Progenitor cell of endocrine pancreas (in vitro differentiated cells): ENCODE measurements at places on chromosomes 3 and 15.

DNA sequence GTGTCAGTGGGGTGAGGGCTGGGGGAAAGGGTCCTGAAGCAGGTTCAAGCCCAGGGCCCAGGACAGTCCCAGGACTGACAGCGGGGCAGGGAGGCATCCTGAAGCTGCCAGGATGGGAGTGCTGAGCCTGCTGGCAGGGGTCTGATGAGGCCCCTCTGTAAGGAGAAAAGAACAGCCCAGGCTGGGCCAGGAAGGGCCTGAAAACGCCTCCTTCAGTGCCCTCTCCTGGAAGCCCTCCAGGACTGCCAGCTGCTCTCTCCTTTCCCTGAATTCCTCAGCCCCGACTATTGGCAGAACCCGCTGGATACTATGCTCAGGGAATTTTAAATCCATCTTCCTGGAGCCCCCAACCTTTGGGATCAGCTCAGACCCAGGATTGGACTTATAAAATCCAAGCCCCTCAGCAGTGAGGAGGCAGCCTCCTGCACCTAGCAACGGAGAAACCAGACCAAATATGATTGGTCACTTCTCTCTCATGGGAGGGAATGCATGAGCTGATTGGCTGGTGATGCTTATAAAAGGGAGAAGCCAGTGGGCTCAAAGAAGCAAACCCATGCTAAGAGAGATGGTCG, 203.5 kb upstream of the LINGO1 start:
- H3K27me3 ChIP-seq = peaks cover 11% of the 10 kb centered on the region
- H3K4me3 ChIP-seq = no peak overlapping the region

GRCh38 chr3:49903451-49904424, at the start of gene MST1R:
MST1R (minus strand) TSS chr3:49903873; CDS start chr3:49903609, 264 bp downstream.
- H3K27me3 ChIP-seq = peaks cover 4% of the 10 kb centered on the region
- peak; percentile 66 for DNase-seq
- peak within 1 kb of the TSS; percentile 57 for H3K27ac ChIP-seq

DNA sequence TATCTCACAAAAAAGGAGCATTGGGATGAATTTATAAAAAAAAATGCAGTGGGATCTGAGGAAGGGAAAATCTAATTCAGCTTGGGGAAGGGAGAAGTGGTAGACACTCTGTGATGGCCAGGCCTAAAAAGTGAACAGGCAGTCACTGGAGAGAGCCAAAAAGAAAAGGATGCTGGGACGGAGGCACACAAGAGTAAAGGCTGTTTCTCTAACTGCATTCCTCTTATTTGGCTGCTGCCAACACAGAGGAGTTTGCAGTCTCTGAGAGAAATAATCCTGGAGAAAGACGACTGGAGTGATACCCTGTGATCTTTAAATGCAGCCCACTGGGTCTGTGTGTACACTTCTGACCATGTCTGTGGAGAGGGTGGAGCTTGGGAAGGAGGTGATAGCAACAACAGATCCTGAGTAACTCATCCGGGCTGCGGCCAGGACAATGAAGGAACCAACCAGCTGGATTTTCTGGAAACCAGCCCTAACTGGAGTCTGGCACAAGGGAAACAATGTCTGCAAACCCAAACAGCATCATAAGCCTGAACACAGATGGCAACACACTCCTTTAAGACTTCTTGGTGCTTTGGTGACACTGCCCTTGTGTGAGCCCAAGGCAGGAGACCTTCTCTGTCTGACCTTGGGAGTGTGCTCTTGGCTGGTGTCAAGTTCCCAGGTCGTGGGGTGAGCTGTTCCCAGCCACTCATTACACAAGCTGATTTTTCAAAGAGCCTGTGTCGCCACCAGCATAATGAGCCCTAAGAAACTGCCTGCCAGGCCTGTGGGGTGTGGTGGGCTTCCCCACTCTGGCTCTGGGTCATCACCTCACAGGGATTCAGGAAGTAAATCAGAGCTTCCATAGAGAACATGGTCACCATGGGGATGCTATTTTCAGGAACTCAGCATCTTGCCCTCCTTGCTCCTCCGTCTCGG, 8.0 kb downstream of the FYCO1 start:
- peak overlapping the region; percentile 82 for H3K27ac ChIP-seq
- DNase-seq = no peak
- H3K4me3 ChIP-seq = no peak overlapping the region
- H3K36me3 ChIP-seq = peaks cover 5% of the 10 kb centered on the region
- H3K4me1 ChIP-seq = peaks cover 28% of the 10 kb centered on the region

GRCh38 chr3:89171687-89172545, 64.5 kb downstream of the EPHA3 start:
- DNase-seq = no peak
- no peaks in the 10 kb centered on the region for H3K36me3 ChIP-seq
- no peak overlapping the region for H3K27ac ChIP-seq
- no peaks in the 10 kb centered on the region for H3K4me1 ChIP-seq
- no peak overlapping the region for H3K4me3 ChIP-seq

DNA sequence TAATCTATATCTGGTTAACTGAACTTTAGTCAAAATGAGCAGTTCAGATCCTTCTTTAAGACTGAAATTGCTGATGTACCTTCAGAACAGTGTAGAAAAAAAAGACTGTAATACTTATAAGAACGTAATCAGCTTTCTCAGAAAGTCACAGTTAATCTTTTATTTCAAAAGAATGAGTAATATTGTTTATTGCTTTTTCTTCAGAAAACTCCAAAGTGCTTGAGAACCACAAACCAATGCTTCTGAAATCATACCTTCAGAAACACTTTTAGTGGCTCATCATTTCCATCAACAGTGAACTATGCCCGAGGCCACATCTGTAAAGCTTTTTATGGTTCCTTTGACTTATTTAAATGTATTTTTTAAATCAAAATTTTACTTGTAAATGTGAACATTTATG, 33.3 kb upstream of the CLASP2 start:
- H3K36me3 ChIP-seq = no peaks in the 10 kb centered on the region
- H3K27me3 ChIP-seq = no peaks in the 10 kb centered on the region
- no peak for DNase-seq
- no peak overlapping the region for H3K4me3 ChIP-seq
- no peak overlapping the region for H3K27ac ChIP-seq
- H3K4me1 ChIP-seq = no peaks in the 10 kb centered on the region

GRCh38 chr3:61357902-61358301, 106.7 kb upstream of the FHIT start:
- no peaks in the 10 kb centered on the region for H3K36me3 ChIP-seq
- H3K4me3 ChIP-seq = no peak overlapping the region
- H3K27ac ChIP-seq = no peak overlapping the region
- H3K4me1 ChIP-seq = peaks cover 3% of the 10 kb centered on the region
- no peak for DNase-seq

DNA sequence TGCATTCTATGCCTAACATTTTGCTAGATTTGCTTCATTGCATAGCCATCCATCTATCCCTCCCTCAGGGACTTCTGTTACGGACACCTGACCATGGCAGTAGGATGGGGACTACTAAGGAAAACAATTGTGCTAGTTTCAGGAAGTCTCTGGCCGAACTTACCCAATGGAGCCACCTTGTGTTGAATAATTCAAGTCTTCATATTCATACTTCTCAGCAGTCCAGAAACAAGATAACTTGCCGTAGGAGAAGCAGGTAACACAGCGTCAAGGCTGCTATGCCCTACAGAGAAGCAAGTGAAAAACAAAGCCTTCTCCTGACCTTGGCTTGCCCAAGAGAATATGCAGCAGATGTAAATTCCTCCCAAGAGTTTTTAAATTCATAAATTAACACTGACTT, 685.3 kb downstream of the GRM7 start:
- peaks cover 8% of the 10 kb centered on the region for H3K27me3 ChIP-seq
- no peaks in the 10 kb centered on the region for H3K4me1 ChIP-seq
- DNase-seq = no peak
- H3K27ac ChIP-seq = no peak overlapping the region

GRCh38 chr3:16028604-16029003, 145.9 kb upstream of the GALNT15 start:
- DNase-seq = no peak
- peaks cover 6% of the 10 kb centered on the region for H3K27me3 ChIP-seq
- no peaks in the 10 kb centered on the region for H3K36me3 ChIP-seq
- peaks cover 9% of the 10 kb centered on the region for H3K4me1 ChIP-seq

DNA sequence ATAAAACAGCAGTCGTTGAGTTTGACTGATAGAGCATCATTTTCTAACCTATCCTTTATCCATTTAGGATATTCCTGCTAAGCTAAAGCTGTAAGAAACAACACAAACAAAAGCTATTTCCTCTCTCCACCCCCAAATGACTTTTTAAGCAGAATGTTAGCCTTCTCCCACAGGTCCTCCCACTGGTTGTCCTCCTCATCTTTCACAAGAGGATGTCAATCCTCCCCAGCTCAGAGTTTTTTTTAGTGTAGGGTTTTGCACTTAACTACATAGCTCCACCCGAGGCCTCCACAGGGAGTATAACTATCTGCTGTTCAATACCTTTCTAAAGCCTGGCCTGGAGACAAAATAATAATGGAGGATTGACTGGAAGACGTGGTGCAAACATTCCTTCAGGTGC, 7.8 kb downstream of the SETMAR start:
- H3K27me3 ChIP-seq = no peaks in the 10 kb centered on the region
- DNase-seq = no peak
- H3K27ac ChIP-seq = no peak overlapping the region
- H3K4me3 ChIP-seq = no peak overlapping the region
- peaks cover 55% of the 10 kb centered on the region for H3K36me3 ChIP-seq
- H3K4me1 ChIP-seq = peaks cover 29% of the 10 kb centered on the region

GRCh38 chr15:65561934-65562333, 31.7 kb downstream of the HACD3 start:
- peaks cover 72% of the 10 kb centered on the region for H3K36me3 ChIP-seq
- peak overlapping the region; percentile 71 for H3K27ac ChIP-seq
- no peaks in the 10 kb centered on the region for H3K27me3 ChIP-seq

DNA sequence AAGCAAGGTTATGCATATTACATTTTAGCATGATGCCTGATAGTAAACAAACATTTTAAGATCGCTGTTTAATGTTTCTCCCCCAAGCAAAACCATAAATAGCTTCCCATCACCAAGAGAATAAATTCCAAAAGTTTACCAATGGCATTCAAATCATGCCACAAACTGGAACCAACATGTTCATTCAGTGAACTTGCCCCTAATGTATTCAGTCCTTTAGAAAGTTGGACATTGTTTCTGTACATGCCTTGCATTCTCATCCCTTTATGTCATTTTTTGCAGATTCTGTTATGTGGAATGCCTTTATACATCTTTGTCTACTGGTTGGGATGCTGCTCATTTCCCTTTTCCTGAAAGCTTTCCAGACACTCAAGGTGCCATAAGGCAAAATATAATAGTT, 105.5 kb downstream of the PYDC2 start:
- no peak for DNase-seq
- no peak overlapping the region for H3K4me3 ChIP-seq
- no peaks in the 10 kb centered on the region for H3K4me1 ChIP-seq
- no peak overlapping the region for H3K27ac ChIP-seq

- peak overlapping the region; percentile 25 for H3K4me3 ChIP-seq
- DNase-seq = no peak
- peaks cover 14% of the 10 kb centered on the region for H3K4me1 ChIP-seq
- peaks cover 7% of the 10 kb centered on the region for H3K27me3 ChIP-seq
These were observed 149.1 kb downstream of the TJP1 start for GRCh38 chr15:29672923-29673809.

DNA sequence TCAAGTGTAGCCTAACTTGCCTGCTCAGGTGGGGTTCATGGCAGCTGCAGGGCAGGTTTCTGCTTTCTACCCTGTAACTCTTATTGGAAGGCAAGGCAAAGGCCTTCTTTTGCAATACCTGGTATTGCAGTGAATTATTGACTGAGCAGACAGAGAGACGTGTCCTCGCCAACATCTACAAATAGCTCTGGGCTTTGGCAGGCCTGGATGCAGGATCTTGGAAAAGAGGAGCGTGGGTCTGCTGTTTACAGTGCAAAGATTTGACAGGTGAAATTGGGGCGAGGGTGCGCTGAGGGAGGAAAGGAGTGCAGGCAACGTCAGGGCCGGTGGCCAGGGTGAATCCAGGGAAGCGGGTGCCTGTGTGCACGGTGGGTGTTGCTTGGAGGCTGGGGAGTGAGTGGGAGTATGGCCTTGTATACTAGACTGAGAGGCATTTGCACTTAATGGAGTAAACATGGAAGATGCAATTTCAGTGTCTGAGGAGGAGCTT, 44.5 kb downstream of the ST6GAL1 start:
- no peak for DNase-seq
- H3K4me3 ChIP-seq = no peak overlapping the region

- H3K36me3 ChIP-seq = no peaks in the 10 kb centered on the region
- peaks cover 4% of the 10 kb centered on the region for H3K4me1 ChIP-seq
- H3K27ac ChIP-seq = no peak overlapping the region
- no peak overlapping the region for H3K4me3 ChIP-seq
- H3K27me3 ChIP-seq = no peaks in the 10 kb centered on the region
- DNase-seq = no peak
These were observed 13.5 kb upstream of the DAZL start for GRCh38 chr3:16618721-16619120.

DNA sequence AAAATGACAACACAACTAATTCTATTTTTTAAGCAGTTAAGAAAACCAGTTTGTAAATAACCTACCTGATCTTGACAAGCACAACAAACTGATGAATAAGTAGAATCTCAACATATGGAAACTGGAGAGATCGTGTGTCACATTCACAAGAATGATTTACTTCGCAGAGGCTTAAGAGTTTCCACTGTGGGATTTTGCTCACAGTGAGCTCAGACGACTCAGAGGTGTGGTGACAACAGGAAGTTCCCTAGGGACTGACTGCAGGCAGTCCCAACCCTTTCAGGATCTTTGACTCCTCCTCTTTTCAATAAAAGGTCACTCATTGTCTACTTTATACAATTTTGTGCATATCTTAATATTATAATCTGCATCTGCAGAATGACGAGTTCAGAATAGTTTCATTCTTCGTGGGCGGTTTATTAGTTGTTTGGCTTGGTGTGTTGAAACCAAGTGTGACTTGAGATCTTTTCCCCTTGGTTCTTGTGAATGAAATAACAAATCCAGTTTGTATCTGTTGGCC, at the start of gene LIPH:
Gene LIPH (minus strand): TSS at position 231 of the 520 bp plus-strand sequence. CDS start 117 bp downstream, at position 114.
- peaks cover 5% of the 10 kb centered on the region for H3K4me1 ChIP-seq
- DNase-seq = no peak

- H3K4me3 ChIP-seq = no peak overlapping the region
- H3K27ac ChIP-seq = no peak overlapping the region
- H3K27me3 ChIP-seq = no peaks in the 10 kb centered on the region
- no peaks in the 10 kb centered on the region for H3K36me3 ChIP-seq
These were observed 33.0 kb upstream of the ARL14 start for GRCh38 chr3:160643994-160644393.

DNA sequence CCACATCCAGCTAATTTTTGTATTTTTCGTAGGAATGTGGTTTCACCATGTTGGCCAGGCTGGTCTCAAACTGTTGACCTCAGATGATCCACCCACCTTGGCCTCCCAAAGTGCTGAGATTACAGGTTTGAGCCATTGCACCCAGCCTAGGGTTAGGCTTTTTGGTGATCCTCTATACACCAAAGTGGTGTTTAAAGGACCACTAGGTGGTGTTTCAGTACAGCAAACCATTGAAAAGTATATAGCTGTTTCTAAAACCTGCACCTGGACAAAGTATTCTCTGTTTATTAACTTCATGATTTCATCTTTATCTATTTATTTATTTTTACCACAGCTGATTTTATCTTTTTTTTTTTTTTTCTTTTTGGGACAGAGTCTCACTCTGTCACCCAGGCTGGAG, 68.4 kb downstream of the MINDY2 start:
- no peak for DNase-seq
- H3K4me3 ChIP-seq = no peak overlapping the region
- H3K36me3 ChIP-seq = peaks cover 5% of the 10 kb centered on the region
- H3K27me3 ChIP-seq = no peaks in the 10 kb centered on the region

GRCh38 chr3:66629150-66629981, 128.5 kb upstream of the LRIG1 start:
- peaks cover 13% of the 10 kb centered on the region for H3K27me3 ChIP-seq
- peaks cover 4% of the 10 kb centered on the region for H3K4me1 ChIP-seq
- H3K27ac ChIP-seq = no peak overlapping the region
